ENCODE measurements at places on chromosomes 13 and 19. TPM values are rescaled to one million over a fixed set of nuclear protein-coding genes. Genes with fewer than 3 reads are reported as not detected.

The MUC16 gene
- under 0.01 TPM for total RNA-seq

The KLHL1 gene
- total RNA-seq = not detected

The KIR3DL1 gene
- total RNA-seq = not detected

The IGFL2 gene
- total RNA-seq = not detected

The ZNF549 gene
- 3.5 TPM for total RNA-seq

The MED25 gene
- 52.6 TPM for total RNA-seq

The CFAP97D2 gene
- not detected for total RNA-seq

The COMP gene
- total RNA-seq = not detected

The CAPS gene
- 18.6 TPM for total RNA-seq

The TTYH1 gene
- 1.1 TPM for total RNA-seq

The ZNF614 gene
- 3.9 TPM for total RNA-seq

The GFY gene
- total RNA-seq = not detected

The PSG7 gene
- total RNA-seq = not detected

The ZNF66 gene
- 5.9 TPM for total RNA-seq

All from left colon (tissue), 2 donors.